ENCODE measurements at places on chromosomes 7 and 10.

DNA sequence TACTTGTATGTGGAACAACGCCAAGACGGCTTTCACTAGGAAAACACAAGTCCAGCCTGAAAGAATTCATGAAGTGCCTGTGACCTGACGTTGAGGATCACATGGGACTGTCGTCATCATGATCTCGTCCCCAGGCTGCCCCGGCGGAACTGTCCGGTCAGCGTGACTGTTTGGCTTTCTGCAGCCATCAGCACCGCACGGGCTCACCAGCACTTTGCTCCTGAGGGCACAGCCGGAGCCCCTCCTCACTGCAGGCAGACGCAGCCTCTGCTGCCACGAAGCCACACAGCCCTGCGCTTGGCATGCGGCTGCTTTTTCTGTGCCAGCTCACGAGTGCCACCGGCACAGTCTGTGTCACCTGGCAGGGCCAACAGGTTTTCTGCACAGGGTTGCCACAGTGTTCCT, 9.4 kb upstream of the GET4 start:
- DNase-seq, result peak; percentile 64

DNA sequence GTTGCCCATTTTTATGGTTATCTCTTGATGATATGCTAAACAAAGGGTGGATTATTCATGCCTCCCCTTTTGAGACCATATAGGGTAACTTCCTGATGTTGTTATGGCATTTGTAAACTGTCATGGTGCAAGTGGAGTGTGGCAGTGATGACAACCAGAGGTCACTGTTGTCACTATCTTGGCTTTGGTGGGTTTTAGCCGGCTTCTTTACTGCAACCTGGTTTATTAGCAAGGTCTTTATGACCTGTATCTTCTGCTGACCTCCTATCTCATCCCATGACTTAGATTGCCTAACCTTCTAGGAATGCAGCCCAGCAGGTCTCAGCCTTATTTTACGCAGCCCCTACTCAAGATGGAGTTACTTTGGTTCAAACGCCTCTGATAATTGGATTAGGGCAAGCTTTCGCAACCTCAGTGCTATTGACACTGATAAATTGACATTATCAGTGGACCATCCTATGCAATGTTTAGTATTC, 36.9 kb downstream of the BAG3 start:
- no peak for DNase-seq

DNA sequence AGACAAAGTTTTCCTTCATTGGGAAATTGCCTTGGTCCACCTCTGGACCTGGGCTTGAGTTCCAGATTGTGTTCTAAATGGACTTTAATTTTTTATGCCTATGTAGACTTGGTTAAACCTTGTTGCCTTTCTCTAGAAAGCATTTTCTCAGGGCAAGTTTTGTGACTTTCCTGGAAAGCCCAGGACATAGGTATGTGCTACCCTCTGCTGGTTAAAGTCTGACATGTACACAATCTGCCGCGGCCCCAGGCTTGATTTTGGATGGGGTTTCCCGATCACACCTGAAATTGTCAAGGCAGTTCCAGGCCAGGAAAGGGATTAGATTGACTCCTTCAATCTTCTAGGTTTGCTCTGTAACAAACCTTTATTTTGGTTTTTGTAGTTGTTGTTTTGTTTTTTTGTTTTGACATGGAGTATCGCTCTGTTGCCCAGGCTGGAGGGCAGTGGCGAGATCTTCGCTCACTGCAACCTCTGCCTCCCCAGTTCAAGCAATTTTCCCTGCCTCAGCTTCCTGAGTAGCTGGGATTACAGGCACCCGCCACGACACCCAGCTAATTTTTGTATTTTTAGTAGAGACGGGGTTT, 14.1 kb upstream of the AKR1B10 start:
- DNase-seq, result no peak

DNA sequence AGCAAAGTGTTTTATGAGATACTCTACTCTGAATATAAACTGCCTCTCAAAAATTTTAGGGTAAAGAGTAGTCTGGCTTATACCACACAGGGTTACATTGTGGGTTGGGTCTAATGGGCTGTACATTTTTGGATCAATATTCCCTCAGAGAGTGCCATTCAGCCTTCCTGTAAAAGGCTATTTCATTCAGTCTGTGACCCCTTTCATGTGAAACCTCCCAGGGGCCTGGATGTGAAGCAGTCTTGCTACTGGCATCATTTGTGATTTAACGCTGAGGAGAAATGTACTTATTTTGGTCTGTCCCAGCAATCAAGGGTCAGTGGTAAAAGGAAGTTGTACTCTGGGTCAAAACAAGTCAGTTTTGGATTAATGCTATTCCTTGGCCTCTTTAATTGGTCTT, 71.8 kb upstream of the PRKG1 start:
- DNase-seq, result no peak

DNA sequence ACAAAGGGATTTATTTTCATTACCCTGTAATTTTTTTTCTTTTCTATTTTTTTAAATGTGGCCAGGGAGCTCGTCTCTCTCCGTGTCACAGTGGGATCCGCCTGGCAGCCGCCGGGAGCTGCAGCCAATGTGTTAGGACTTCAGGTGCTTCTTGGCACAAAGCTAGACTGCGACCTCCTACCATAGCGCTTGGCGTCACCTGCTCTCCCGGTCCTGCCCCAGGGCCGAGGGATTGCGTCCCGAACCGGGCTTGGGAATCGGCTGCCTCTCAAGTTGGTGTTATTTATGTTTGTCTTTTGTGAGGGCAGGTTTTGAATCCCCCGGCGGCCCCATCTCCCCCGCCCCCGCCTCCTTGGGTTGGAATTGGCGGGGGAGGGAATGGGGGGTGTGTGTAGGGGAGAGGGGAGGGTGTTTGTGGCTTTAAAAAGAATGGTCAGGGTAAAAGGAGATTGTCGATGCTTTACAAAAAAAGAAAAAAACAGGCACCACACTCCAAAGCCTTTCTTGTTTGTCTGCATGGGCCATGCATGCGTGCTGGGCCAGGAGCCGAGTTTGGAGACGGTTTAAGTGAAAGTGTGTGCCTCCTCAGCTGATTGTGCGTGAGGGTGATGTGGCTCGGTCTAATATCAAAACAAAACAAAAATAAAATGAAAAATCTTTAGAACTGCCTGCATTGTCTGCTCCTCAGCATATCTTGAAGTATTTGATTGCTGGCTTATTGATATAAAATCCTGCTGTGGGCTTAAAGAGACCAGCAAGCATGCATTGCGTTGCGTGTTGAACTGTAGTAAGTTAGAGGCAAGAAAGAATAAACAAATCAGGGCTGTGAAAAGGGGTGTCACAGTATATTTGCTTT, 1.2 kb downstream of the PPP1R9A start:
- DNase-seq, result no peak

DNA sequence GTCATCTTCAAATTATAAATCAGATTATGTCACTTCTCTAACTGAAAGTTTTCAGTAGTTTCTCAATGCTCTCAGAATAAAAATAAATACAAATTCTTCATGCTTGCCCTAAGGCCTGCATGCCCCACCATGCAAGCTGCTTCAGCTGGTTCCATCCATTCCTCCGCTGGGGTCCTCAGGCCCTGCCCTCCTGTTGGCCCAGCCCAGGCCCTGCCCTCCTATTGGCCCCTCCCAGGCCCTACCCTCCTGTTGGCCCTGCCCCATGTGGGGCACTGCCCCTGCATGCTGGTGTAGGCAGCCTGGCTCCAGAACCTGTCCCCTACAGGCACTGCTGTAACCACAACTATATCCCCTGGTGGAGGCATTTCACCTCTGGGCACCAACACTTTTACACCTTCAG, 109.3 kb upstream of the TCERG1L start:
- no peak for DNase-seq

DNA sequence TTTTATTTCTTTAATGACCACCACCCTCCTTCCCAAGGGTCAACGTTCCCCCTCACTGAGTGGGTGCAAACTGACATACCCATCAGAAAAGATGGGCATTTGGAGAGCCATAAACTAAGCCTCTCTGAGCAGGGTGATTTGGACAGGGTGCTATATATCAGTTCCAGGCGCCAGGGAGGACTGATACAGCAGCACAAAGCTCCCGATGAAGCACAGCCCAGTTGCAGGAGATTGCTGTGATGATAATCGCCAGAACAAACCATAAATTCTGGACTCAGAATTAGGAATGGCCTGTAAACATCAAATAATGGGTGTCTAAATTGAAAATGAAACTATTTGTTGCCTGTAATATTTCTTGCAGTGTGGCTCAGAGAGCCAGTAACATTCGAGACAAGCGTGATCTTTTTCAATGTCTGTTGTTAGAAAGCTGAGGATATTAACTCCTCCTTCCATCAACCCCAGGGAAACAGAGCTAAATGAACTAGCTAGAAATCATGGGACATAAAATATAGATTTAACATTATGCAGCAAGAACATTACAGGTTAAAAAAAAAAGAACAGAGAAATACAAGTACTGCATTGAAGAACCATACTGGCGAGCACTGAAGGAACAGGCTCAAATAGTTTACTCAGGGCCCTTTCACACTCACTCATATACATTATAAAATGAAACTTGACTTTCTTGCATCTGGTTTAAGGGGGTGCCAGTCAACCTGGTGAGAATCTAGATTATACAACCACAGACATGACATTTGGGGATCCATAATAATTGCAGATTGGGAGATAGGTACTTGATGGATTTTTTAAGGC, 137.5 kb upstream of the LRRTM3 start:
- no peak for DNase-seq

GRCh38 chr7:140559410-140559809, 80.1 kb upstream of the MKRN1 start:
- no peak for DNase-seq

GRCh38 chr7:63072806-63073205, 925.8 kb upstream of the ZNF722 start:
- no peak for DNase-seq

- no peak for DNase-seq
Observed at GRCh38 chr7:28245123-28245878, 64.7 kb upstream of the JAZF1 start.

DNA sequence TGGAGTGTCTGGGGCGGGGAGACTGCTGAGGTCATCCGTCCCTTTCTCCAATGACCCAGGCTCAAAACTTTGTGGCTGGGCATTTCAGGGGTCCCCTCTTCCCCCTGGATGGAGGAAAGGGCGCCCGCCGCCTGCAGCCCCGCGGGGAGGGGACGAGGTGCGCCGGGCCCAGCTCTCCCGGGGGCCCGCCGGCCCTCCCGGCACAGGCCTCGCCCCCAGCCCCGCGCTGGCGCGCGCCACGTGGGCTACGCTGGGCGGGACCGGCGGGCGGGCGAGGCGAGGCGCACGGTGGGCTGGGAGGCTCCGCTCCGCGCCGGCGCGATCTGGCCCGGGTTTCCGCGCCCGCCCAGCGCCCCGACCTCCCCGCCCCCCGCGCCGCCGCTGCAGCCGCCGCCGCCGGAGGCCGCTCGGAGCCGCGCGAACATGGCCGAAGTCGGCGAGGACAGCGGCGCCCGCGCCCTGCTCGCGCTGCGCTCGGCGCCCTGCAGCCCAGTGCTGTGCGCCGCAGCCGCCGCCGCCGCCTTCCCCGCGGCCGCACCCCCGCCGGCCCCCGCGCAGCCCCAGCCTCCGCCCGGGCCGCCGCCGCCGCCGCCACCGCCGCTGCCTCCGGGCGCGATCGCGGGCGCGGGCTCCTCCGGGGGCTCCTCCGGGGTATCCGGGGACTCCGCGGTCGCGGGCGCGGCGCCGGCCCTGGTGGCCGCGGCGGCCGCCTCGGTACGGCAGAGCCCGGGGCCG, at the start of gene FOXK1:
Gene FOXK1 (plus strand): TSS at position 410 of the 735 bp plus-strand sequence. CDS start 14 bp downstream, at position 424.
- no peak for DNase-seq

DNA sequence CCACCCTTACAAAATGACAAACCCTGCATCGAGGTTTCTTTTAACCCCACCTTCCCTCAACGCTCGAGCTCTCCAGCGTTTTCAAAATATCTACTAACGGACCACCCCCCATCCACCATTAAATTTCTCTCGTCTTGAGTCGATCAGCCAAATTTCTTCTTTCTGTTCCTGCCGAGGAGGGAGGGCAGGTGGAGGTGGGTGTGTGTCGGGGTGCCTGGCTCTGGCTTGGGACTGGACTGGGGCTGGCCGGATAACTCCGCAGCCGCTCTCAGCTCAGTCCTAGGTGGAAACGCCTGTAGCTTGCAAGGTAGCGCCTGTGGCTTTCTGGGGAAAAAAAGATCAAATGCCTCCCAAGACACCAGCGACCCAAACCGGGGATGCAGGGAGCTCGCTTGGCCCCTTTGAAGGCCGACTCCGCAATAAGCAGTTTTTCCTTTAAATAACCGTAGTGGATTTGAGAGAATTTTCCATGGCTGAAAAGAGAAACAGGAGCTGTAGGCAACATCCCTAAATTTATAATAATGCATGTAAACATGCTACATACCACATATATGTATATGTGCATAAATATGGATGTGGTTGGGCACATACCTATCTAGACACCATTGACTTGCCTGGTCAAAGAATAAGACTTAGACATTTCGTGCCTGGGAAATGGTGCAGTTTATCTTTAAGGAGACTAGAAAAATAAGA, 1.9 kb upstream of the TMEM178B start:
- no peak for DNase-seq

DNA sequence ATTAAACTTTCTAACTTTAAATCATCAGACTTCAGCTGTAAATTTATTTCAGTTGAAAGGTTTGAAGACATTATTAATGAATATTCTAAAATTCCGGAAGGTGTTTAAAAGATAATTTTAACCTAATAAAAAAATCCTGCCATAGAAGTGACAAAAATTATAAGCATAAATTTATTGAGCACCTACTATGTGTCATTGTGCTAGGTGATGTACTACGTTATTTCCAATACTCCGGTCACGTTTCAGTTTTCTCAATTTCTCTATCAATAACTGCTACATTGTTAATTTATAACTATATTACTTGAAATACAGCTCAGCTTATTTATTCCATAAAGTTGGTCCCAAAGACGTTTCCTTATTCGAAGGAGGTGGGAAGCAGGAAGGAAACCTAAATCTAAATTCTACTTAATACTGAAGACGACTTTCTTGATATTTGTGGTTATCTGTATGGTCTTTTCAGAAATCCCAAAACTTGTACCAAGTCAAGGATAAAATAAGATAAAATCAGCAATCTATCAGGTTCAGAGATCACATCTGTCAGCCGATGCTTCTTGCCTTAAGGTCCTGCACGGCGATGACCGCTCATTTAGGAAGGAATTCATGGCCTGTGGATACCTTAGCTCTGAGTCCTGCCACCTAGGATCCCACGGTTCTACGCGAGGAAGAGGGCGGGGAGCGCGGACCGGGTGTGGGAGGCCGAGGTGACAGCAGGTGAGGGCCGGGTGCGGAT, 1.2 kb upstream of the ZEB1 start:
- no peak for DNase-seq

DNA sequence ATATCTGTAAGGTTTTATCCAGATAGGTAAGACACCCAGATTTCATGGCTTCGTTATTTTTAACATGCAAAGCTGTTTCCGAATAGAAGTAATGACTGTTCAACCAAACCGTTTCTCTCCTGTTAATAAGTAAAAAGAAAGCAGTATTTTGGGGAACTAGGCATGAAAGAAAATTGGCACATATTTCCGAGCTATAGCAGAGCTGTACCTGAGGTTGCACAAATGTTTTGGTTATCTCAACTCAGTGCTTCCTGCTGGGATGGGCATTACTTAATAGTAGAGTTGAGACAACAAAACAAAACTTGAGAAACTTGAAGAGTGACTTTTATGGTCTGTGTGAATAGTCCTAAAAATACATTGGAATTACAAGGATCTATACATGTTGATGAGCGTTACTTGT, 564.3 kb upstream of the SORCS1 start:
- DNase-seq, result no peak
